ENCODE measurements at places on chromosomes 1 and 21. TPM values are rescaled to one million over a fixed set of nuclear protein-coding genes. Genes with fewer than 3 reads are reported as not detected.

Gene HENMT1
- total RNA-seq: 22.7 TPM

Gene INAVA
- total RNA-seq: not detected

Gene TAS1R1
- total RNA-seq: not detected

Gene DFFB
- 10.6 TPM for total RNA-seq

Gene LCE1C
- not detected for total RNA-seq

Gene AP4B1
- total RNA-seq: 39.4 TPM

Gene ALX3
- not detected for total RNA-seq

Gene THEM5
- total RNA-seq: not detected

Gene ATP6V1G3
- total RNA-seq: not detected

Gene RAB7B
- total RNA-seq: not detected

Gene TGFBR3
- total RNA-seq: 13.0 TPM

Gene ZNF648
- not detected for total RNA-seq

All from activated CD4-positive, alpha-beta T cell treated with anti-CD3 and anti-CD28 coated beads, Interleukin-2, amount 10 ng/mL, durations not matched to agents 7 days and 5 days (primary cell).